Cardiac fibroblast (primary cell): ENCODE measurements at places on chromosomes 4 and X.

DNA sequence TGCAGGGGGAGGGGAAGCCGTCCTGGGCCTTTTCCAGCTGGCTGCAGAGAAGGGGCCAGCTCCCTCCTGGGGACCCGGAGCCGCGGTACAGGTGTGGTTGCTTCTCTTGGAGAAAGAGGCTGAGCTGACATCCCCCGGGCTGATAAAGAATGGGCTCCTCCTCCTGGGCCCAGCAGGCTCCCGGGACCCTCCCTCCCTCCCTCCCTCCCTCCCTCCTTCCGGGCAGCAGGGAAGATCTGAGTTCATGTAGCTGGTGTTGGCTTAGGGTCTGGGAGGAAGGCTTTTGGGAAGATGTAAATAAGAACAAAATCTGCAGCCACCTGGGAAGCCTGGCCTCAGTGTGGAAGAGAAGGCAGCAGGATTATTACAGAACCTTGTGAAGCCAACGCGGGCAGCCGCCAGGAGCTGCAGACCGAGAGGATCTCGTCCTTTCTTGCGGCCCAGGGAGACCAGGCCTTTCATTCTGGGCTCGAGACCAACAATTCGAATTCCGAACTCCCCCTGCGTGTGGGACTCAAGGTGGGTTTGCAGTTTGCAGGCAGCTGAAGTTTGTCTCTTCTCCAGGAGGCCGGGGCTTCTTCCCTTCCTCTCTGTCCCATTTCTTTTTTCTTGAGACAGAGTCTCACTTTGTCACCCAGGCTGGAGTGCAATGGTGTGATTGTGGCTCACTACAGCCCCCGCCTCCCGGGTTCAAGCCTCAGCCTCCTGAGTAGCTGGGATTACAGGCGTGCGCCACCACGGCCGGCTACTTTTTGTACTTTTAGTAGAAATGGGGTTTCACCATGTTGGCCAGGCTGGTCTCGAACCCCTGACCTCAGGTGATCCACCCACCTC, at the start of gene PLCXD1:
Gene PLCXD1, plus strand, starts transcription at position 216 of the 834 bp plus-strand sequence. CDS start 2,807 bp downstream, outside the sequence.
- peak; percentile 34 for DNase-seq

GRCh38 chr4:7338059-7338452, 96.7 kb downstream of the PSAPL1 start:
- DNase-seq: no peak

GRCh38 chr4:8221476-8221875, 22.4 kb downstream of the SH3TC1 start:
- peak; percentile 77 for DNase-seq

DNA sequence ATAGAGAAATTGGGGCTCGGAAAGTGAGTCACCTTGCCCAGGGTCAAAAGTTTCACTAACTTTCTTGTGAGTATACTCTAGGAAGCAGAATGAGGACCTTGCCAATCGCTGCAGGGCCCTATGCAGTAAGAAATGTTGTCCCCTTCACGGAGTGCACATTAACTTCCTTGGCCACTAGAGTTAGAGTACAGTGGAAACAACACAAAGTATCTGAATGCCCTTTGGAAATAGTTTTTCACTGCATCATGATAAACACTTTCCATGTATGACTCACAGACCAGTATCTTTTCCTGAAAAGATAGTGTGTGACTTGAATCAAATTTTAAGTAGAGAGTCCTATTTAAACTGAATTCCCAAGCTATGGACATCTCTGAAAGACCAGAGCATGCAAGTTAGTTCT, 45.5 kb upstream of the STK26 start:
- no peak for DNase-seq

DNA sequence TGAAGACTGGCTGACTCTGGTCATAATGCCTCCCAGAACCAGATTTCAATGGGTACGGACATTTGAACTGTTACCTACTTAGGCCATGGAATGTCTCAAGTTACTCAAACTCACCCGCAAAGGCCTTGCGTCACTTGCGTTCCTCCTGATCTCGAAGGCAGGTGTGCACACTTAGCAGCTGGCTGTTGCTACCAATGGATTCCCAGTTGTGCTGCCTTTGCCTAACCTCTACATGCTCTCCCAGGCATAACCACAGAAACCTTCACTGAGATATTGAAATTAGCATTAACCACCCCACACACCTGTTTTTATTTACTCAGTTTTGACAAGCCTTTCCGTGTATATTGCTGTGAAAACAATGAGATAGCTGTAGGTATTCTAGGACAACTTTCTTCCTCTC, 2.8 kb downstream of the ERVMER34-1 start:
- DNase-seq: no peak

- DNase-seq: no peak
These were observed 9.4 kb downstream of the ATP2B3 start for GRCh38 chrX:153526801-153527200.

DNA sequence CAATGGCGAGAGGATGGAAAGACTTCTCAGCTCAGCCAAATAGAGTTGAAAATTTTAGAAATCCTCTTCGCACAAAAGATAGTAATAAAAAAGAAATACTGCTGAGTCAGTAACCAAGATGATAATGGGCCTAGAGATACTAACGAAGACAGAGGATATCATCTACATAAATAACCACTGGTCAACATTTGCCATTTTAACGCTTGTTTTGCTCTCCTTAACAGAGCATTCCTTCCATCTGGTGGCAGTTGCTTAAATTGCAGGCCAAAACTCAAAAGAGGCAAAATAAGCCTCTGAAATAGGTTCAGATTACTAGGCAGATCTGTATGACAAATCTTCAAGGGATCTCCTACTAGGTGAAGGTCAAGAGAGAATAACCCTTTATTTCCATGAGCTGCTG, 51.7 kb upstream of the MCF2 start:
- DNase-seq: peak; percentile 51

- no peak for DNase-seq
These were observed 21.4 kb upstream of the FAM9B start for GRCh38 chrX:9055354-9055753.

- peak; percentile 75 for DNase-seq
These were observed 4.3 kb upstream of the SHROOM3 start for GRCh38 chr4:76430519-76431388.

DNA sequence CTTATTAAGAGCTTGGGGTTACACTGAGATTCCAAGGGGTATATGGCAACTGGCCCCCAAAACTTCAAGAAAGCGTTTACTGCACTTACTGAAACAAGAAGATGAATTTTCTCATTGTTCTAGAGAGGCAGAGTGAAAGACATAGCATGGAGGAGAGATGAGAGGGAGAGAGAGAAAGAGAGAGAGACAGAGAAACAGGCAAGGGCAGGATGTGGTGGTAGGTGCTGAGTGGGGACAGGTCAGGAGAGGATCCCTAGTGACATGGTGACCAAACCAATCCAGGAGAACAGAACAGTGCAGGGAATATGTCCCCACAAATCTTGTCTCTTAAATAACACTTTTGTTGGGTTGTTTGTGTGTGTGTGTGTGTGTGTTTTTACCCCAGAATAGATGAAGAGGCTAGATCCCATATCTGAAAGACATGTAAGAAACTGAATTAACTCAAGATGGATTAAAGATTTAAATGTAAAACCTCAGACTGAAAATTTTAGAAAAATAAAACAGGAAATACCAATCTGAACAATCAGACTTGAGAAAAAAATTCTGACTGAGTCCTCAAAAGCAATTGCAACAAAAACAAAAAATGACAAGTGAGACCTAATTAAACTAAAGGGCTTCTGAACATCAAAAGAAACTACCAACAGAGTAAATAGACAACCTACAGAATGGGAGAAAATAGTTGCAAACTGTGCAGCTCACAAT, 202.2 kb downstream of the QDPR start:
- peak; percentile 30 for DNase-seq

DNA sequence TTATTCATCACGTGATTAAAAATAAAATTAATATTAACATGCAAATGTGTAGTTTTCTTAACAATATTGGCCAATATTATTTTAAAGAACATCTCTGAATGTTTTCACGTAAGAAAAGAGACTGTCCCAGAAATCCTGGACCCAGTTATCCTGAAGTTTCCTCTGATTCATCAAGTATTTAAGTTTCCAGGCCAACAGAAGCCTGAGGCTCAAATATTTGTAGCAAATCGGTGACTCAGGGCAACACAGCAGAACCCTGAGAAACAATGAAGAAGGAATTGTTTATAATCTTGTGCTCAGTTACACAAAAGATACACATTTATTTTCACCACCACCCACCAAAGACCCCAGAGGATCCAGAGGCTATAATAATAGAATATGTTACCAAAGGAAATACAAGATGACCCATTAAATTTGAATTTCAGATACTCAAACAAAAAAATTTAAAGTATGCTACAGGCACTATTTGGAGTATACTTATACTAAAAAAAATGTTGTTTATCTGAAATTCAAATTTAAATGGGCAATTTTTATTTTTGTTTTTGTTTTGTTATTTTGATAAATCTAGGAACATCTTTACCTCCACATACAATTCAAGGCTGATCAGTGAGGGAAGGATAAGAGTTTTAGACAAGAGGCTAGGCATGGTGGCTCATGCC, 33.9 kb upstream of the SLC7A11 start:
- peak; percentile 92 for DNase-seq

GRCh38 chr4:182881914-182882313, 35.3 kb downstream of the DCTD start:
- DNase-seq: no peak

GRCh38 chr4:24956091-24956490, 43.2 kb upstream of the CCDC149 start:
- DNase-seq: no peak

DNA sequence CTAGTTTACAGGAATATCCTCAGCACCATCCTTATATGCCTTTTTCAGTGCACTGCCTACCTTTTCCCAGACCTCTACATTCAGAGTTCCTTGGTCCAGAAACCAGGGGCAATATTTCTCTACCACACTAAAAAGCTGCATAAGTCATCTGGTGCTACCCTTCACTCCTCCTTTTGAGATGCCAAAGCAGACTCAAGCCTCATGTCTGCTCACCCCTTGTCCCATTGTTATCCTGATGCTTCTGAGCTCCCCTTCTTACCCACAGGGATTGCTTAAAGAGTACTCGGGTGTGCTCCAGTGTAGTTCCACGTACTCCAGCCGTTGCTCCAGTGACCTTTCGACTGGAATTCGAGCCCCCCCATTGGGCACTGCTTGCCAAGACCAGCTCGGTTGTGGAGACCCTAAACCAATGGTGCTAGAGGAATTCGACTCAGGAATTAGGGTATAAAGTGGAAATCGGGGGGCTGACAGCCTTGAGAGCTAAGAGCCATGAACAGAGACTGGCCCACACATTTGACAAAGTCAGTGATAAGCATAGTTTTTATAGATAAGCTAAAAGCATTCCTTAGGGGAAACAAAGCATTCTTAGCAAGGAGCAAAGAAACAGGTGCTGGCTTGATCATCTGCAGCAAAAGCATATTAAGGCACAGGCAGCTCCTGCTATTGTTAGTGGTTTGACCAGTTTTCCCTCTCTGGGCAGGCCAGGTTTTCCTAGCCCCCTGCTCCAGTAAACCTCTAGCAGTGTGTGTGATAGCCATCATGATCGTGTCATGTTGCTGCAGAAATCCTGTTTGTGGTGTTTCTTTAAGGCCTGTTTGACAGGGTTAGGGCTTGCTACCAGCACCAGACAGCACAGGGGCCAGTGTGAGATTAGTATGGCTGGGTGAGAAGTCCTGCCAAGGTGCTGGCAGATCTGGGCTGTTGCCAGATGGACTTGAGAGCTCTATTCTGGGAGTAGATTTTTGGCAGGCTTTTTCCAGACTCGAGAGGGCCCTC, 57.5 kb upstream of the WDR1 start:
- peak; percentile 79 for DNase-seq
